Stimulated activated CD4-positive, alpha-beta T cell treated with anti-CD3 and anti-CD28 coated beads, TNF-alpha, amount 100 ng/mL, for 4 hours (primary cell): ENCODE measurements at places on chromosomes 2 and 18.

DNA sequence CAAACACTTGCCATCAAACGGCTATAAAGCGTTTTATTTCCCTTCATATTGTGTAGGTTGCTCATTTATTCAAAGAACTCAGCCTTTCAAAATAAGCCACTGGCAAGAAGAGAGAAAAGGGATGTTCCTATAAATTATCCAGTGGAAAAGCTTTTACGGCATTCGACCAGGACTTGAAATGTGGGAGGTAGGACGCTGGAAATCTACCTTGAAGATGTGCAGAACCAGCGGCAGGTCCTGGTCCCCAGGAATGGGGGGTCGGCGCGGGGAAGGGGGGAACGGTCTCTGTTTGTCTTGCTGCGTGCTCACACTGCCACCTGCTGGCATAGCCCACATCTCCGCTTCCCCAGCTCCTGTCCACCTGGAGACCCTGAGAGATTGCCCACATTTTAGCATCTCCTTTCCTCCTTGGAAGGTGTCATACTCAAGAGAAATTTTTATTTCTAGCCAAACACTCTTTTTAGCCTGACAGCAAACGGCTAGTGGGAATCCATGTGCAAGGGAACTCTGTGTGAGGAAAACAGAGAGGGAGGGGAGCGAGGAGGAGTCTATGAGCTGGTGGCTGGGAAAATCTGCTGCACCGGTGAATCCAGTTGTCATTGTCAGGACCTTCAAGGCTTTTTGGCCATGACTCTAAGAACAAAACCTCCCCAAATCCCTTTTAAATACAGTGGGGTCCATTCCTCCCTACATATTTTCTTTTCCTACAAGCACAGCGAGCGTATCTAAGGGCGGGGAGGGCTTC, 349.0 kb upstream of the PKDCC start:
- DNase-seq: no peak

DNA sequence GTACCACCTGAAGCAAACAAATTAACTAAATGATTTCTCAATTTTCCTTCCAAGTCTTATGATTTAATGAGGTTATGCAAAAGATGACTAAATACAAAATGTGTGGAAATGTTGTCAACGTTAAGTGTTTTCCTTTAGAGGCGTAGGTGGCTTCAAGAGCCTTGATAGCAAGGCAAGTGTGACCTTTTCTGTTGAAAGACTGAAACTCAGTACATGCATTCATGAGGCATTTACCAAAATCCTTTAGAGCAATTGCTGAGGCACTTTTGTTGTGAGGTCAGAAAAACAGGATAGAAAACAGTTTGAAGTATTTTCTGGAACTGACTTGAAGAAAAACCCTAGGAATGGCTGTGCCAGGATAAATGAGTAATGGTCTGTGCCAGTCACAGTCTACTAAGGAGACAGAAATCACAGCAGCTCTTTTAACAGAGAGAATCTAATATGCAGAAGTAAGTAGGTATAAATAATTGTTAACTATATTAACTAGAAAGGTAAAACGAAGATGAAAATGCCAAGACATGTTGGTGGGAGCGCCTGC, 326.5 kb upstream of the CDH20 start:
- DNase-seq: no peak

DNA sequence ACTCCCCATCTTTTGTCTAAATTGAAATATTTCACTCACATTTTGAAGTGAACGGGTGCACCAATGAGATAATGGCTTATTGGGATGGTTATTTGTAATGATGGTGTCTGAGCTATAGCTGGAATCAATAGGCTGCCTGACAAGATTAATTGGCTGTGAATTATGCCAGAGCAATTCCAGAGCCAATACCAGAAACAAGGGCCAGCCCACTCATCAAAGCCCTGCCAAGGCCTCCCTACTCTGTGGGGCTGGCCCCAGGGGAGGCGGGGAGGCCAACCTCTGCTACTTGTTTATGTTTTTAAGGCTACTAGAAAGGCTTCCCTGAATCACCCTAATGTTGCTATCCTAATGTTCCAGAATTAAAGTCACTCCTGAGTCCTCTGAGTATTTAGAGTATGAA, 29.1 kb upstream of the NEMP2 start:
- DNase-seq: no peak

- no peak for DNase-seq
Observed at GRCh38 chr2:41405441-41405840, 642.4 kb upstream of the PKDCC start.

GRCh38 chr2:80830891-80831290, 526.3 kb upstream of the LRRTM1 start:
- DNase-seq: no peak

GRCh38 chr18:74540652-74541421, 6.5 kb downstream of the CNDP1 start:
- DNase-seq: no peak

DNA sequence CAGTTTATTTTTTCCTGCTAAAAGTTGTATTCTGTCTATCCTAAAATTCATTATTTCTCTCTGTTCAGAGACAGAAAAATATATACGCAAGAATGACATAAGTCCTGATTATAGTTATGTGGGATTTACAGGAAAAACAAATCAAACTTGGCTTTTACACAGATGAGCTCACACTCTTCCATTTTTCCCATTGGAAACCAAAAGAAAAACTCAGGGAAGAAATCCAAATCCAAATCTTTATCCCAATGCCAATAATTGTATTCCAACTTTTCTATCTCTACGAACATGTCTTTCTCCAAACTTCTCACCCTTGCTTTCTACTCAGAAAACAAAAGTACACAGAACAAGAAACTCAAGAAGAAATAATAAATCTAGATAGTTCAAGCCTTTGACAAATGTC, 249.1 kb upstream of the TMEFF2 start:
- no peak for DNase-seq

DNA sequence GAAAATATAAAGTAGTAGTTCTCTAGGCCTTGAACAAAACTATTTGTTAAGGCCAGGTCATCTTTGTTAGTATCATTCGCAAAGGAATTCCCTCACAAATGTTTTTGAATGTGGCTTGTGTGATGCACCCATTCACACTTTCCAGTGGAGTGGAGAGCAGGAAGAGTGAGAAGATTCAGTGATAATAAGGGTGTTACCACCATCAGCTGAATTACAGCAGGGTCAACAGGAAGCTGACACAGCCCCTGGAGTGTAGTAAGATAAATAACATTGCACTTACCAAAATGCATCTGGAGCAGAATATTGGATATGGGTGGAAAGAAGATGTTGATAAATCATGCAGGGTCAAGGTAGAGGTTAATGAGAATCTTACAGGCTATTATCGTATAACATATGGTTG, 231.0 kb downstream of the DSC3 start:
- DNase-seq: no peak

- DNase-seq: no peak
Observed at GRCh38 chr2:232793271-232793670, 16.9 kb upstream of the KCNJ13 start.

GRCh38 chr18:8367217-8367988, 241.8 kb upstream of the RAB12 start:
- no peak for DNase-seq

DNA sequence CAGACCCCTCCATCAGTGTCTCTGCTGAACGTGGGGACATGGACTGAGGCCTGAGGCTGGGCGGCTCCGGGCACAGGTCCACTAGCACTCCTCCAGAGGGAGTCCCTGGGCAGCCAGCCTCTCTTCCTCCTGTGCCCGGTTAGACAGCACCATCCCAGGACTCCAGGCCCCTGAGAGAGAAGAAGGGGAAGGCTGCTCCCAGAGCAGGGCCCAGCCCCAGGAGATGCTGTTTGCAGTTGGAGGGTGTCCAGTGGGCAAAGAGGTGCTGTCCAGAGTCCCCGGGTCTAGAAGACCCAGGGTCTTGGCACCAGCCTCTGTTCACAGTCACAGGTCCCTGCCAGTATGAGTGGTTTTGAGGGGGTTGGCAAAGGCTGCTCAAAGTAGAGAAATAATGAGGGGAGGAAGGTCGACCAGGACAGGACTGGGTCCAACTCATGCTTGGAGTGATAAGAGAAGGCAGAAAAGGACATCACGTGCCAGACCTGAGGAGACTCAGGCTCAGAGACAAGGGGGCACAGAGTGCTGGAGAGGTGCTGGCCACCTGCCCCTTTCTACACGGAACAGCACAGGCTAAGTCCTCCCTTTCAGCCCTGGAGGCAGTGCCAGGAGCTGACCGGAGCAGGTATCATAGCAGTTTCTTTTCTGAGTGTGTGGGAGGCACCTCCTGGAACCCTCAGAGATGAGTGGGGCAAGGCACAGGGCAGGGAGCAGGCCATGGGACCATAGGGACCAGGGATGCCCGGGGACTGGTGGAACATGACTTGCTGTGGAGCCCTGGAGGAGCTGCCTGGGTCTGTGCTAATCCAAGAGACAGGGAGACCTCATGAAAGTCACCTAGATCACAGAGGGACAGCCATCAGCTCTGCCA, 21.1 kb downstream of the CRACDL start:
- no peak for DNase-seq

DNA sequence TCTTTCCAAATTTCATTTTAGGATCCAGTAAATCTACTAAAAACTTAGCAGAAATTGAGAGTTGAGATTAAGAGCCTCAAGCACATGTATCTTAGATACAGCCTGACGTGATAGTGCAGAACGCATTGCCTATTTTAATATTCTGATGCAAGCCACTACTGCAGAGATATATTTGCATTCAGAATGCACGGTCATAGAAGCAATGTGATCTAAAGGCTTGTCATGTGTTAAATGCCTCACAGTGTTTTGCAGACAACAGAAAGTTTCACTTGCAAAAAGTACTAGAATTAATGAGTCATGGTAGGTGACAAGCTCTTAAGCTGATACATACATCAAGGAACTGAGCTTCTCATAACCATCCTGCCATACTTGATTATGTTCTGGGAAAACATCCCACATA, 886.7 kb upstream of the CHAC2 start:
- no peak for DNase-seq

- DNase-seq: no peak
Observed at GRCh38 chr2:43125090-43125998, 101.1 kb downstream of the ZFP36L2 start.

GRCh38 chr2:203650860-203651613, 55.4 kb upstream of the CD28 start:
- DNase-seq: no peak

DNA sequence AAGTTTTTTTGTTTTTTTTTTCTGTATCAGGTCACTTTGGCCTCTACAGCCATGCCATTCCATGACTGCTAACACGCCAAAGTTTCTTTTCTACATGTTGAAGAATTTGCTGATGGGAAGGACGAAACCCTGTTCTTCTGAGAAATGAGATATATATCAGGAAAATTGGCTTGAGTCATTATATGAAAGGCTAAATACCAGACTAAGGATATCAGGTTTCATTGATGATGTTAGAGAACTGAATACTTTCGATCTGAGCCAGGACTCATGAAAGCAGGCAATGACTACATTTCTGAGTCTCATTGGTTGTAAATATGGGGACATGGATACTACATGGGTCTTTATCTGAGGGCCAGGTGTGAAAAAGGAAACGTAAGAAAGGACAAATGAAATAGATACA, 181.4 kb downstream of the OSR1 start:
- DNase-seq: no peak

DNA sequence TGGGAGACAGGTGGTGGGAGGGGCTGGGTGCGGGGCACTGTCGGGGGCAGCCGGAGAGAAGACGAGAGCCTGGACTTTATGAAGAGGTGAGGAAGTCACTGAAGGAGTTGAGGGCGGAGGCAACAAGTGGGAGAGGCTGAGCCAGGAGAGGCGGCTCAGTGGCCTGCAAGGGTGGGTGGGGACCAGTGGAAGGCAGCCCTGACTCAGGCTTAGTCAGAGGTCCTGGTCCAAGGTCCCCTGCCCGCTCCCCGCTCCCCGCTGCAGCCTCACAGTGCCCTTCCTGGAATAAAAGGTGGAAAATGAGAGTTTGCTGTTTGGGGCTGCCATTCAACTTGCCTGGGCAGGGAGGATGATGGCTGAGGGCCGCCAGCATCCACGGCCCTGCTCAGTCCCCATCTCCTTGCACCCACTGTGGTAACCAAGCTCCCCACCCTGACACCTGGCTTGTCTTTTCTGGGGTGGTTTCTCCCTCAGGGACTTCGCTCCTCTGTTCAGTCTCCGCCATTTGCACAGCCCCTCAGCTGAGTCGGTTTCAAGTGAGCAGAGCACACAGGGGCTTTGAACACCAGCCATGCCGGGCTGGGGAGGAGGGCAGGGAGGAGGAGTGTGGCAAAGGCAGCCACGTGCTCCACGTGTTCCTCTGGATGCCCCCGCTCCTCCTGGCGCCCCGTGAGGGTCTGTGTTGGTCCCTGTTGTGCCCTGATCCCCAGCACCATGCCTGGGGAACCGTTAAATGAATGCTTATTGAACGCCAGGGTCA, 13.7 kb upstream of the RALB start:
- DNase-seq: no peak
